CD4-positive, alpha-beta T cell treated with Interleukin-15 for 1 hour (primary cell): ENCODE measurements at places on chromosomes 4 and X.
A peak's percentile ranks its signal among the peaks of the same experiment; 100 is the strongest.

- DNase-seq, result no peak
Observed at GRCh38 chr4:6781561-6781960, 966 bp upstream of the KIAA0232 start.

DNA sequence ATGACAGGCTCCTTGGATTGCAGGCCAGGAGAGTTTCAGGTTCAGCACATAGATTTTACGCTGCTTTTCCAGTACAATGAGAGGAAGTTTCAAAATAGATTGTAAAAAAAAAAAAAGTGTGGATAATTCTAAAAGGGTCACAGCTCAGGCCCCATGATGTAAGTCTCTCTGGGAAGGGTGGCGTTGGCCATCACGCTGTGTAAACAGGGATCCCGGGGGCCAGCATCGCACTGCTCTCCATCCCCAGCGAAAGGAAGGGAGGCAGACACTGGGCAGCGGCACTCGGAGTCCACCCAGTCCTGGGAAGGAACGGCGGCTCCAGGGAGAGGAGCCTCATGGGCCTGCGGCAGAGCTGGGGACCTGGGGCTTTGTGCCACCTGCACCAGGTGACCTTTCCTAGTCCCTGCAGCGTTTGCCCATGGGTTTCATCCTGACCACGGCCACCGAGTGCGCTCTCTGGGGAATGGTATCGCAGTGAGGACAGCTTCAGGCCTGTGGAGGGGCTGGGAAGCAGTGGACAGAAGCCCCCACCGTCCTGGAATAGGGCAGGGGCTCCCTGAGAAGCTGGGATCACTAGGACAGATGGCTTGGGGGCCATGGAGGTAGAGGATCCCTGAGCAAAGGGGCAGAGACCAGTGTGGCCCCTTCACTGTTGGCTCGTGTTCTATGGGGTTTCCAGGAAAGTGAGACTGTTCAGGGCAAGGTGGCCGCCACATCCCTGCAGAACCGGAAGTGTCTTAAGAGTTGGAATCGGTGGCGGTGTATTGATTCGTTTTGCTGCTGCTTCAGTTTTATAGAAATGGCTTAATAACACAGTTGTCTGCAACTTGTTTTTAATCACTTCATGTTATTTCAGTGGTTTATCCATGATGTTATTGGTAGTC lies 38.9 kb downstream of the RGS12 start:
- DNase-seq, result peak; percentile 9

DNA sequence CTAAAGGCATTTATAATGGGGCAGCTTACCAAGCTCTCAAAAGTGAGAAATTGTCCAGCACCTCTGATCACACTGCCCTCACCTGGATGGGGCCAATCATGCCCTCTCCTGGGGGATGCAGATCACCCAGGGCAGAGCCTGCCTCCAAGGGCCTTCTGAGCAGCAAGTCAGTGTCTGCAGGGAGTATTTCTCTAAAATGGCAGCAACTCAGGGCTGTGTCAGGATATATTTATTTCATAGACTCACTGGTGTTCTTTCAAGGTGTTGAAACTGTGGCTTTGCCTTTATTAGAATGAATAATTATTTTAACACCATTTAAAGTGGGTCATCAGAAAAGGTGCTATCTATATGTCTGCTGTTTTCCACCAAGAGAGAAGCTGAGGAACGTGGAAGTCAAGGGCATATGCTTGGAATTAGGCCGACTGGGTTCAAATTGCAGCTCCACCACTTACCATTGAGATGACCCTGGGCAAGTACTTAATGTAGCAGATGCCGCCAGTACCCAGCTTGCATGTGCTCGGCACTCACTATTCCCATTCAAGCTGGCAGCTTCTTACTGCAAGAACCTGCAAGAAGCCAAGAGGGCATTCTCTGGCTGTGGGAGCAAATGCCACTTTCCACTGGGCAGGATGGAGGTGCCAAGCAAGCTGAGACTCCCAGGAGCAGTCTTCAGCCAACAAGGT lies 590.0 kb downstream of the BCOR start:
- DNase-seq, result no peak

GRCh38 chr4:142291299-142292050 lies 554.6 kb downstream of the INPP4B start:
- no peak for DNase-seq

DNA sequence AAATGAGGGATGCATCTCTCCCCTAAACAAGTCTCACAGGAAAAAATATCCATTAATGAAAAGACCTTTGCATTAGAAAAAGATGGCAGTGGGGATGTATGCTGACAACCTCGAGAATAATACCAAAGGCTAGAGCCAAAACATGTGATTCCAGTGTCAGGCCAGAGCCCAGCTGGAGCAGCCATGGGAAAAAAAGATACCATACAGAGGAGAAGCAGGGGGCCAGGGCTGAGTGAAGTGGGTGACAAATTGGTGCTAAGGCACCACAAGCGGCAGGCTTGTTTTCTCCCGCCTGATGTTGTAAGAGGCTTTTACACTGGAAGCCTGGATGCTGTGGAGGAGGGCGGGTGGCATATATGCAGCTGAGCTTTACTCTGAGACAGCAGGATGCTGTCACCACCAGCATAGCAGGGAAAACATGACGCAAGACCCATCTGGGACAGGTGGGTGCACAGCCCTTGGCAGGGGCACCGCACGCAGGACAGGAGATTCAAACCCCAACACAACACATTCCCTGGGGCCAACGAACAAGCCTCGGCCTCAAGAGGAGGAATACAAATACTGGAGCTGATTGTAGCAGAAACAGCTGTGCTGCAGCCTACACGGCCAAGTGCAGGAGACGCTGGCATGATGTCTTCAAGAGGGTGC lies 91.9 kb downstream of the TSPAN5 start:
- no peak for DNase-seq

- DNase-seq, result no peak
Observed at GRCh38 chr4:107828315-107829090, 3.8 kb downstream of the SGMS2 start.

DNA sequence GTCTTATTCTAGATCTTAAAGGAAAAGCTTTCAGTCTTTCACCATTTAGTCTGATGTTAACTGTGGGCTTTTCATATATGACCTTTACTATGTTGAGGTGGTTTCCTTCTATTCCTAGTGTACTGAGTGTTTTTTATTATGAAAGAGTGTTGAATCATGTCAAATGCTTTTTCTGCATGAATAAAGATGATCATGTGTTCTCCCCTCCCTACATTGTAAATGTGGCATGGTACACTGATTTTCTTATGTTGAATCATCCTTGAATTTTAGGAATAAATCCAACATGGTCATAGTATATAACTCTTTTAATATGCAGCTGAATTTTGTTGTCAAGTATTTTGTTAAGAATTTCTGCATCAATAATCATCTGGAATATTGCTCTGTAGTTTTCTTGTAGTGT lies 4.3 kb downstream of the CLGN start:
- DNase-seq, result no peak

- DNase-seq, result no peak
Observed at GRCh38 chr4:998096-998691, 5.0 kb upstream of the SLC26A1 start.

DNA sequence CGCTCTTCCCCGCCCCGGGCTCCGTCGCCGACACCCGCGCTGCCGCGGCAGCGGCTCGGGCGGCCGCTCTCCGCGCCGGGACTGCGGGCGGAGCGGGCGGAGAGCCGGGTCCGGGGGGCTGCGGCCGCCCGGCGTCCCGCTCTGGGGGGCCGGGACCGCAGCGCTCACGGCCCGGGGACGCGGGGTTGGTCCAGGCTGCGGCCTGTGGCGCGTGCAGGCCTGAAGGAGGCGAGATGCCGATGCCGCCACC lies 492 bp downstream of the GALNT7 start:
- DNase-seq, result no peak

- DNase-seq, result no peak
Observed at GRCh38 chr4:153295131-153295755, 49.2 kb upstream of the MND1 start.

DNA sequence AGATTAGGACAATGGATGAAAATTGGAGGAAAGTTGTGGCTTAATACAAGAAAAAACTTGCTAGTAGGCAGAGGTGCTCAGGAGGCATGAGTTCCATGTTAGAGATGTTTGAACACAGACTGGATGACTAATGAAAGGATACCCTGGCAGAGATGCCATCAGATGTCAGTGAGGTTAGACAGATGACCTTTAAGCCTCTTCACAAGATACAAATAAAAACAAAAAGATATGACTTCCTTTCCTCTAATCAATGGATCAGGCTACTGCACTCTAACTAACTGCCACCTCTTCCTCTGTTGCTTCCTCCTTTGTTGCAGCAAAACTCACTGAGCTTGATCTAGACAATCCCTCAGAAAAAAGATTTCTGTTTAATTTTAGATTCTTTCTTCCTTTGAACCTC lies 14.7 kb downstream of the STAP1 start:
- DNase-seq, result no peak

GRCh38 chr4:124409044-124409443 lies 303.5 kb downstream of the ANKRD50 start:
- DNase-seq, result no peak

DNA sequence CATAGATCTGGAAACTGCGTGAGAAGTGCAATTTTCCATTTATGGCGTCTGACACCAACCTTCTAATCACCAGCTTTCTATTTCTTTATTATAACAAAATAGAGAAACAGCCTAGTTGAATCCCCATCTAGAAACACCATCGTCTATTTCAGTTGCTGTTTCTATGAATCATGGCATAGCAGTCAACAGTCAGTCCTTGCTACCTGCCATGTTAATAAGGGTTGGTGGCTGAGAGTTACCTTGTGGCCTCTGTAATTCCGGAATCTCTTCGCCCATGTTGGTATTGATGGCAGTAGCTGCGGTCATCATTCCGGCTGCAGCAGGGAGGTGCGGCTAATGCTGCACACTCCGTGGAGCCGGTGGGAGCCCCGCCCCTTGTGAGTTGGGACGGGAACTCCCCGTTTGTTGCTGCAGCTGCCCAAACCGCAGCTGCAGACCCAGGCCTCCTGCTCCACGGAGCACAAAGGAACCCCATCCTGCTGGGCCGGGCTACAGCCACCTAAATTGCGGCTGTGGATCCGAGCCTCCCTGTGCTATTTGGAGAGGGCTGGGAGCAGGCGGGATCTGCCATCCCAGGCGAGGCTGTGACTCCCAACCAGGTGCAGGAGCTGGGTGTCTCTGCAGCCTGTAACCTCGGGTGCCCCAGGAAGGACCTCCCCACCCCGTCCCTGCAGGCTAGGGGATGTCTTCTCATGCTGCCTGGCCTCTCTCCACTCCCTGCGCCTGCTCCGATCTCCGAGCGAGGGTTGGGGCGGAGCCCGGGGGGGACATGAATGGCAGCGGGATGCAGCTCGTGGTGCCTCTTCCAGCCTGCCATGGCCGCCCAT lies 115.4 kb upstream of the STK26 start:
- no peak for DNase-seq

DNA sequence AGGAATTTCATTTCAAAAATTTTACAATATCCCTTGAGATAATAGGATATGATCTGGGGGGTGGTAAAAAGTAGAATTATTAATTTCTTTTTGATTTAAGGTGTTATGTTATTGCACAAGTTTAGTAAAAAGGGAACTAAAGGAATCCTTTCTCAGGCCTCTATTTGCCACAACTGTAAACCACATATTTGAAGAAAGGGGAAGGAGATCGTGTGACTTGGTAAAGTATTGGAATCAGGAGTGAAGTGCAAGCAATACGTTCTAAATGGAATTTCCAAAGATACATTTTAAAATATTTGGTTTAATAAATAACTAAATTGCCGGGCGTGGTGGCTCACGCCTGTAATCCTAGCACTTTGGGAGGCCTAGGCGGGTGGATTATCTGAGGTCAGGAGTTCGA lies 35.3 kb upstream of the SCRG1 start:
- no peak for DNase-seq

DNA sequence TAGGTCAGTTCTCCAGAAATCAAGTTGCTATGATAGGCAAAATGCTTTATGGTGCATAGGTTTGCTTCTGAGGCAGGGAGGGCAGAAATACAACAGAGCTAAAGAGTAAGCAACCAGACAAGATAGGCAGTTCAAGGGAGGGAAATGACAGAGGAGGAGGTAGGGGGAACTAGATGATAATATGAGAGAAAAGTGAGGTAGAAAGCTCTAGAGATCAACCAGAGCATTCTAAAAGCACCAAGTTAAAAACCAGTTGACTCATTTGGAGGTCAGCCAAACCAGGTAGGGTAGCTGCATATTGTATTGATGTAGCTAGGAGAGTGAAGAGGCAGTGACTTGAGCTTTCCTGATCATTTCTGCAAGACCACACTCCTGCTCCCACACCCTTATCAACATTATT lies 49.0 kb upstream of the SLC16A2 start:
- DNase-seq, result no peak

DNA sequence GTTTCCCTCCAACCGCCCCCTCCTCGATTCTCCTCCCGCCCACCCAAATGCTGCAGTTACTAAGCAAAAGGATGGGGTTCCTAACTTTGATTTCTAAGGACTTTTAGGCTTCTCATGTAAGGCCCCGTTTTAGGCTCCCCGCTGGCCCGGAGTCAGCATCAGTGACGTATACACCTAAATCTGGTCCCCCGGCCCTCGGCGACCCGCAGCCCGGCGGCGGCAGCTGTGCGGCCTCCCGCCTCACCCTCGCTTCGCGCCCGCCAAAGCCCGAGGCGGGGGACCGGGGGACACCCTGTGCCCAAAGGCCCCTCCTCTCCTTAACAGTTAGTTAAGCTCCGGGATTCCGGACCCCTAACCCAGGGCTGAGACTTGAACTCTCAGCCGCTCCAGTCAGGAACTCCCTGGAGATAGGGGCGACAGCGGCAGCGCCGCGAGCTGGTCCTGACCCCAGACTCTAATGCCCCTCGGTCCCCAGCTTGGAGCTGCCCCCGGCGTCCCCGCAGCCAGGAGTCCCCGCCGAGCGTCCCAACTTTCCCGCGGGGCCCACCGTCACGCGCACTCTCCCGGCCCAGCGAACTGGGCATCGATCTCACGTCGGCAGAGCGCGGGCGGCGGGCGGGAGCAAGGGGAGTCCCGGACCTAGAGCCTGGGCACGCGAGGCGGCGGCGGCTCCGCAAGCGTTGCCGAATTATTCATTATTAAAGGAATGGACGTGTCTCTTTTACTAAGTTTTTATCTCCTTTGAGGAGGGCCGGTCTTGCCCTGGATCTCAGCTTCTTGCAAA lies 1.5 kb upstream of the NR3C2 start:
- peak; percentile 20 for DNase-seq

DNA sequence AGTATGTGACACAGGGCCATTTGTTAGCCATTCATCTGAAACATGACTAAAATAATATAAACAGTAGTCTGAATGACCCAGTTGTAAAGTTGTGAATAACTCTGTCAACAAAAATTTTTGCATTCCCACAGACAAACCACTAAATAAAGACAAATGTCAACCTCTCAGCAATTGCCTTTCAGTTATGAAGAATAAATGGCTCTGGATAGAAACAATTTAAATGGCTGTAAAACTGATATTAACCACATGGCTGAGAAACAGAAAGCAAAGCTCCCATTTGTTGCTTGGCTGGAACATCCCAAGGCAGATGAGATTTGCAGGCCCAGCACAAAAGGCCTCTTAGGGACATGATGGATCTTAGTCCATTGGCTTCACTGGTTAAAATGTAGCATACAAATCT lies 296.3 kb downstream of the GALNTL6 start:
- DNase-seq, result no peak

DNA sequence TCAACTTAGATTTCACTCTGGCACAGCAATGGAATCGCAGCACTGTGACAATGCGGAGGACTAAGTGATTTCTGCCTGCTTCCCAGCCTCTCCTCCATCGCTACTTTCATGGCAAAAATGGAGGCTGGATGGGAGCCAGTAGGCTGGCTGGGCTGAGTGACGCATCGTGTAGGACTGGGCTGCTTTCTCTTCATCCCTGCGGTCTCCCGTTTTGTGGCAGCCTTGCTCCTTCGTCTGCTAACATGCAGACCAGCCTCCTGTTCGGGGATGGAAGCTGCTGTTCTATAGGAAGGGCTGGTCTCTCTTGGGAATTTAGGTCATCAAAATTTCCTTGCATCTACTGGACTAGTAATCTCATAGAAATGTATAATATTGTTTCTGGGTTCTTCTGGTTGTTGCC lies 15.8 kb upstream of the RGS12 start:
- no peak for DNase-seq

- DNase-seq, result no peak
Observed at GRCh38 chr4:83660578-83660977, 124.7 kb downstream of the GPAT3 start.
